ENCODE measurements at places on chromosomes 1 and 21.

DNA sequence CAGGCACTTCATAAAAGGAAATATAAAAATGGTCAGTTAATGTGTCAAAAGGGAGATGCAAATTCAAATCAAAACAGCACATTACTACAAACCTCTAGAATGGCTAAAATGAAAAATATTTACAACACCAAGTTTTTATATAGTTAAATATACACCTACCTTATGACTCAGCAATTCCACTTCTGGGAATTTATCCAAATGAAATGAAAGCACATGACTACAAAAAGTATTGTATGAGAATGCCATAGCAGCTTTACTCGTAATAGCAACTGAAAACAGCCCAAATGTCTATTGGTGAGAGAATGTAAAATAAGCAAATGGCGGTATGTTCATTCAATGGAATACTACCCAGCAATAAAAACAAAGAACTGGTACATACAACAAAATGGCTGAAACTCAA lies 175.8 kb upstream of the SPAG17 start:
- DNase-seq: no peak

DNA sequence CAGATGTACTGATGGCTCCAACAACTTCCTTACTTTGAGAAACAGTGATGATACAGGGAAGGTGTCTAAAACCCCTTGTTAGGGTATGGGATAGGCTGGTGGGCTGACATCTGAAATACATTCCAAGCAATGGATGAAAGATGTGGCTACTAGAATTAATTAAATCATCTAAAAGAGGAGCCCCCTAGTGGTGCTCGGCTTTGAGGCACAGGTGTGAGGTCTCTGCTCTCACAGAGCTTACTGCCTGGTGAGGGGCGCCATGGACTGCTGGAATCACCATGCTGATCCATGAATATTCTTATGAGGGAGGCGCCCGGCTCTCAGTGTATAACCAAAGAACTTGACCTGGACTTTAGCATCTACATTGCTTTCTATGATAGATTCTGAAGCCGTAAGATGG lies 48.5 kb downstream of the GNG4 start:
- DNase-seq: no peak

- DNase-seq: no peak
Observed at GRCh38 chr1:226549937-226550671, 1.5 kb downstream of the STUM start.

GRCh38 chr1:45355683-45356082 lies 15.4 kb upstream of the MUTYH start:
- DNase-seq: no peak

- DNase-seq: no peak
Observed at GRCh38 chr1:183185941-183186490, at the start of gene LAMC2. Gene LAMC2 (plus strand): TSS chr1:183186264. CDS start chr1:183186353, 89 bp downstream.

DNA sequence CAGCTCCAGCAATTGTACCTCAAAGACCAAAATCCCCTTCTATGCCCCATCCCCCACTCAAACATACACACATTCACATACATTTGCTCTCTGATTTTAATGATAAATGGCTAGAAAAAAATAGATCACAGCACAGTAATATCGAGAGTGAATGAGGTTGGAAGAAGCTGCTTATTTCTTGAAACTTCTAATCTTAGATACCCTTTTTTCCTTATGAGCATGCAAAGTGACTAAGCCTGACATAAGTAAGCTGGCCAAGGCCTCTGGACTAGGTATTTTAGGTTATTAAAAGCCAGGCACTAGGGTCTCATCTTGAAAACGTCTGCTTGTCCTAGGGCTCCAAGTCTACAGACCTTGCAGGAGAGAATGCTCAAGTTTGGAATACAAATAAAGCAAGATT lies 133.6 kb downstream of the TGFBR3 start:
- DNase-seq: no peak

- DNase-seq: no peak
Observed at GRCh38 chr1:18408656-18409370, 71.9 kb upstream of the KLHDC7A start.

GRCh38 chr1:117696561-117696960 lies 90.7 kb downstream of the TENT5C start:
- DNase-seq: no peak

DNA sequence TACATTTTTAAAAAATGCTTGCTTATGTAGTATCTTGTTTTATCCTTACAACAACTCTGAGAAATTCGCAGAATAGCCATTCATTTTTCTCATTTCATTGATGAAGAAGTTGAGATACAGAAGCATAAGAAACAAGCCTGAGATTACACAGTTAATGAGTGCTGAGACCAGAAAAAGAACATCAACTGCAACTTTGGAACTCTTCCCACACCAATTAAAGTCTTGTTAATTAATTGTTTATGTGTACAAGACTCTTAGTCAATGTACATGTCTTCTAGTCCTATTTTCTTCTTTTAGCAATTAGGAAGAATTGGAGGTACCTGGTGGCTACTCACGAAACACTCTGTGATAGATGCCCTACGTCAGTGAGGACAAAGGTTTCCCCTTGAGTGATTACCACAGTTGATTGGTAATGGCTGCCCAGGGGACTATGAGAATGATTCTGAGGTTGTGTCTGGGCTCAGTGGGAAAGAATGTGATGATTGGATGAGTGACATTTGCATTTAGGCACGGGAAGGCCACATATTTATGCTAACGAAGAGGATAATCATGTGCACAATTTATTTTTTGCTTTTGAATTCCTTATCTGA lies 187.4 kb upstream of the KCNK2 start:
- no peak for DNase-seq

Data from GM18507 (cell line).